ENCODE measurements at places on chromosomes 1 and 21.

DNA sequence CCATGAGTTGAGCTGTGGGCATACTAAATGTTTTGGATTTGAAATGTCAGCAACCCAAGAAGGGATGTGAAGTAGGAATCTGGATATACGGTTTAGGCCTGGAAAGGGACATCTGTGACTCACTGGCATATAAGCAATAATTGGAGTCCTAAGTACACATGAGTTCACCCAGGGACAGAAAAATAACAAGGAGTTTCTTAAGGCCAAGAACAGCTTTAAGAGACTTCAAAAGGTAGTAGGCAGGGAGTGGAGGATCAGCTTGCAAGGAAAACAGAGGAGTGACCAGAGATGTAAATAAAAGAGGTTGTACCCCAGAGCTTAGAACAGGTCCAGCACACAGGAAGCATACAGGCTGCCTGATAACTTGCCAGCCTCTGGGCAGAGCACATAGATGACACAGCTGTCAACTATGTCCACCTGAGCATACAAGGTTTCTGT is 28.1 kb downstream of the TMEM50B start:
- no peak for DNase-seq

DNA sequence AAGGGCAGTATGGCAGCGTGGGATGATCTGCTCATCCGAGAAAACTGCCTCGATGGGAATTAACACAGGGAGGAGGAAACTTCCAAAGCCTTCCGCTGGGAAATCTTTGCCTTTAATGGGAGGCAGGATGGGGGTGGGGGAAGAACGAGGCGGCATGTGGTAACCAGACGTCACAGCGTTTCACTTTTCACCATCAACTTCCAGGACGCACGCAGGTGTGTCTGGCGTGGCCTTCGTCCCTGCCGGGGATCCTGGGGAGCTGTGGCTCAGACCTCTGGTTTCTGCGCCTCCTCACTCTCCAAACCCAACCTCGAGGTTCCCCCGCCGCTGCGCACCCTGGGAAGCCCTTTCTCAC is 282 bp downstream of the RSPH1 start:
- DNase-seq = peak; percentile 50

DNA sequence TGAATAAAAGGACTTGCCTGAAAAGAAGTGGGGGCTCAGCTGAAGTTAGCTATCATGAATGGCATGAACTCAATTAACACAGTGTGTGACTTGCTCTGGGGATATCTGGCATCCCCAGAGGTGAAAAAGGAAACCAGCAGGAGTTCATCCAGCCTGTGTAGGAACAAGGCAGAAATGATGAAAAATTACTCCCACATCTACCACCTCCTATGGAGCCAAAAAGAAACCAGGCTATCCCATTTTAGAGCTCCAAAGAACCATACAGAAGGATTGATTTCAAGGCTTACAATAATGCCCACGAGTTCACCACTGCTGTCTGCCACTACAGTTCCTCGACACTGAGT is 25.3 kb downstream of the TP53BP2 start:
- no peak for DNase-seq

- no peak for DNase-seq
Measured at GRCh38 chr1:156448134-156448967, 52.2 kb downstream of the MEF2D start.

DNA sequence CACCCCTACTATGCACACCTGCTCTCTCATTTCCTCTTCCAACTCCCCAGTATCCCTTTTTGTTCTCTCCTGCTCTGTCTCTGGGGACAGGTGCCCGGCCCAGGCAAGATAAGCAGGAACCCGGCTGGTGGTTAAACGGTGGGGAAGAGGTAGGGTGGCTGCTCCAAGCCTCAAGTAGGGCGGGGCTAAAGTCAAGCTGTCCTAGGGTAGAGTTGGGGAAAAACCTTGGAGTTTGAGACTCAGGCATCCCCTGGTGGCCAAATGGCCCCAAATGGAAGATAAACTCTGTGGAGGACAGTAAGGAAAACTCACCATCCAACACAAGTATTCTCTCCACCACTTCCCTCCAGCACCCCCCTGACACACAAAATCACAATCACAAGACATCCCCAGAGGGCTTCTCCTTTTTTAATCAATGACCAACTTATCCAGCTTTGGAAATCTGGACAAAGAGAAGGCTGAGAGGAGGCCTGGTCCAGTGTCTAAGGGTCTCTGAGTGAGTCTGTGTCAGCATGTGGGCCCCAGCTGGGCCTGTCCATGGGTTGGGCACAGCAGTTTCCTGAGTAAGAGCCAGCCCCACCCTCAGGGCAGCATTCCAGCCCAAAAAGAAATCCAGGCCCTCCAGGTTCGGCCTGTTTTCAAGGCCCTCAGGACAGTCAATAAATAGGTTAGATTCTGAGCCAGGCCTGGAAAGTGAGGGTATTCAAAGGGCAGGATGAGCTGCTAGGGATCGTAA is 9.8 kb downstream of the POMGNT1 start:
- no peak for DNase-seq

- DNase-seq = no peak
Measured at GRCh38 chr1:22611530-22611947, 24.9 kb upstream of the C1QA start.

GRCh38 chr1:180644526-180645192 is 12.8 kb downstream of the XPR1 start:
- DNase-seq = no peak

- no peak for DNase-seq
Measured at GRCh38 chr1:82337635-82338034, 536.9 kb downstream of the ADGRL2 start.

GRCh38 chr1:93878889-93879586 is at the start of gene DNTTIP2:
DNTTIP2 (minus strand) TSS chr1:93879206; CDS start chr1:93879148, 58 bp downstream.
- DNase-seq = peak; percentile 83

GRCh38 chr1:174957829-174958228 is 41.9 kb upstream of the CACYBP start:
- no peak for DNase-seq

DNA sequence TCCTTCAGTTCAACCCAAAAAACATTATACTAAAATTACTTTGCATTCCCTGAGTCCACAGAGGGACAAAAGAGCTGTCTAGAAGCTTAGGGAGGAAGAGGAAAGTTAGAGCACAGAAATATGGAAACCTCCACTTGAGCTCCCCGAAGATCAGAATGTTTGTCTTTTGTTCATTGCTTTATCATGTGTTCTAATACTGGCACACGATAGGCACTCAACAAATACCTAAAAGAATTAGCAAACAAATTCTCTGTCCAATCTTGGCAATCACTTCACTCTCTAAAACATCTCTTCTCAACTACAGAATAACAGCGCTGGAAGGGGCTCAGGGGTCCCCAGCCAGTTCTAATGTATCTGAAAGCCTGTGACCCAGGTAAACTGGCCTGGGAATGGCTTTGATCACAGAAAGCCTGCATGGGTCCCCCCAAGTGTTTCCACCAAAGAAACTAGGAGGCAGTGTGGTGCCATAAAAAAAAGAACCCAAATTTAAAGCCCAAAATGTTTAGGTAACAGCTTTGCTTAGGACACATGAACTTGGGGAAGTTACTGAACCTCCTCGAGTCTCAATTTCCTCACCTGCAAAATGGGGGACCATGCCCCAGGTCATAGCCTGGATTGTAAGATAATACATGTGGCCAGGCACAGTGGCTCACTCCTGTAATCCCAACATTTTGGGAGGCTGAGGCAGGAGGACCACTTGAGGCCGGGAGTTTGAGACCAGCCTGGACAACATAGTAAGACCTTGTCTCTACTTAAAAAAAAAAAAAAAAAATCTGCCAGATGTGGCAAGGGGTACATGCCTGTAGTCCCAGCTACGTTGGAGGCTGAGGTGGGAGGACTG is 45.8 kb downstream of the SSBP3 start:
- no peak for DNase-seq

DNA sequence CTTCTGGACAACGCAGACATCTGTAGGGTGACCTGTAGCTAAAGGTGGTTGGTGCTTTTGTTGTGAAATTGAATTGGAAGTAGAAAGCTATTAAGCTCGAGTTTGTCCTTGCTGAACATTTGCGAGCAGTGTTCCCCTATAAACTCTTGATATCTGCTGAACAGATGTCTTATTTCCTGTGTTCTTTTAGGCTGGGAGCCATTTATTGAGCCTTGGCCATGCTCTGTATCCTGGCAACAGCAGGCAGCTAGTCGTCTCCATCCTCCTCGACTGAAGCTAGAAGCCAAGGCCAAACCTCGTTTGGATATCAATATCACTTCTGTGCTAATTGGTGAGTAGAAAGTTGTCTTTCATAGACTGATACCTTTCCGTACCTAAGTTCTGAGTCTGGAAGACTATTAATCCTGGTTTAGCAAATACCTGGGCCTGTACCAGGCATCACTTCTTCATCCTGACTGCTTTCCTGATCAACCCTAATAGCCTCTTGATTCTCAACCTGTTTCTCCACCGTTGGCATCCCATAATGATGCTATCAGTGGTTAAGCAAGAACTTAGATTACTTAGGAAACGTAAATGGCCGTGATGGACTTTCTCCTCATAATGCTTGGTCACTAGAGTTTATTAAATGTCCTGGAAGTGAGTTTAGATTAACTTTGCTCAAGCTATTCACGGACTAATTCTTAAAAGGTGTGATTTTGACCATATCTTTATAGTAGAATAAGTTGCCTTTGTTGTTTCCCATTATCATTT is 103.4 kb downstream of the VPS13D start:
- no peak for DNase-seq

Data from occipital lobe (tissue), 3 donors.